ENCODE measurements at places on chromosomes 2 and 18.

- no peak for DNase-seq
Observed at GRCh38 chr2:211328126-211328525, 771.7 kb downstream of the CPS1 start.

DNA sequence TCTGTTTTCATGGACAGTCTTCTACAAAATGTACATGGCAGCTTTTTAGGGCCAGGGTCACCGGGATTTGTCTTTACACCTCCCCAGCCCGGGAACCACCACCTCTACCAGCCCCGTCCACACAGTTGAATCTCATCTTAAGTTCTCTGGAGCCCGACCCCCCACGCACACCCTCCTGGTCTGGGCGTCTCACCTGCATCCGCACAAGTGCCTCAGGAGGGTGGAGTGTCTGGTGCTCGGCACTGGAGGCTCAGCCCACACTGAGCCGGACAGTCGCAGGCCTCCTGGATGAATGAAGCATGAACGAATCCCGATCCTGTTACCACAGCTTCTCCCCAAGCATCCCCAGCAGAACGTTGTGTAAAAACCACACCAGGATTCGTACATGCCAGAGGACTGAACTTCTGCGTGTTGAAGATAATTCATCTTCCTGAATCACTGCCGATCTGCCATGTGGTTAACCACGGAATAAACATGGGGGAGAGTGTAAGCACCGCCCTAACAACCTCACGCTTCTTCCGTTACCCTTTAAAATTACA lies 162.0 kb downstream of the RTP5 start:
- peak; percentile 27 for DNase-seq

DNA sequence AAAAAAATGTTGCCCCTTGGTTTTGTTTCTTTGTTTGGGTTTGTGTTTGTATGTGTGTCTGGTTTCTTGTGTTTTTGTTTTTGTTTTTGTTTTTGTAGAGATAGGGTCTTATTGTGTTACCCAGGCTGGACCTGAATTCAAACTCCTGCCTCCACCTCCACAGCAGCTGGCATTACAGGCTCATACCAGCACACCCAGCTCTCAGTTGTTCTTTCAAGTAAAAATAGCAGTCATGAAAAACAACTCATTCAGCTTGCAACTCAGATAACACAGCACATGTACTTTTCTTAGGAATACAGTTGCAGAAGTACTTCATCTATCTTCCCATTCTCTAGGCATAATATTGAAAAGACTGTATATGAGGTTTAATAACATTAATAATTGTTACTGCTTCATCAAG lies 37.0 kb downstream of the ZC3H8 start:
- no peak for DNase-seq

GRCh38 chr2:104504331-104505073 lies 349.4 kb upstream of the POU3F3 start:
- no peak for DNase-seq

- DNase-seq = no peak
Observed at GRCh38 chr2:16745466-16745865, 79.8 kb upstream of the CYRIA start.

DNA sequence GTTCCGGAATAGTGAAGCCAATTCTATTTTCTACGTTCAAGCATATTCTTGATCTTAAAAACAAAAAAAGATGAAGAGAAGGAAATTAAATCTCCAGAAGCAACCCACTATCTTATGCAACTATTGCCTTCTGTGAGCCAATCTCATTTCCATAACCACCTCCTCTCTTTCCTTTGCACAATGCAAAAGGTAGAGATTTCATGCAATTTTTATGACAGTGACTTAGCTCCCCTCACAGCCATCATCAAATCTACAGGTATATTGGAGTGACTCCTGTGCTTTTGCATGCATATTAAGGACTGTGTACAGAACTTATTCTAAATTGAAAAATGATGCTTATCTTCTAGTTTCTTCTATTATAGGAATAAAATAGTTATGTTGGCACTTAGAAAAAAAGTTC lies 191.8 kb downstream of the DCC start:
- no peak for DNase-seq

- DNase-seq = no peak
Observed at GRCh38 chr2:105186967-105187498, 54.5 kb upstream of the GPR45 start.

DNA sequence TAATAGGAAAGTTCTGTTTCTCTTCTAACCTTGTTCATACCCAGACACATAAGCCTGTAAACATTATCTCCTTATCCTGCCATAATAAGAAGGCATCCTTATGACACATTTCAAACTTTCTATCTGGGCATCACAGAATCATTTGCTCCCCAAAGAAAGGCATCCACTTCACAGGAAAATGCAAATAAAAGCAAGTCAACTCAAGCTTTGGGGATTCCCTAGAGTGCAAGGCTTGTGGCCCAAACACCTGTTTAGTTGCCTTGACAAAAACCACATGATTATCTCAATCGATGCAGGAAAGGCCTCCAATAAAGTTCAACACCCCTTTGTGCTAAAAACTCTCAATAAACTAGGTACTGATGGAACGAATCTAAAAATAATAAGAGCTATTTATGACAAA lies 195.7 kb upstream of the GALNT5 start:
- no peak for DNase-seq

DNA sequence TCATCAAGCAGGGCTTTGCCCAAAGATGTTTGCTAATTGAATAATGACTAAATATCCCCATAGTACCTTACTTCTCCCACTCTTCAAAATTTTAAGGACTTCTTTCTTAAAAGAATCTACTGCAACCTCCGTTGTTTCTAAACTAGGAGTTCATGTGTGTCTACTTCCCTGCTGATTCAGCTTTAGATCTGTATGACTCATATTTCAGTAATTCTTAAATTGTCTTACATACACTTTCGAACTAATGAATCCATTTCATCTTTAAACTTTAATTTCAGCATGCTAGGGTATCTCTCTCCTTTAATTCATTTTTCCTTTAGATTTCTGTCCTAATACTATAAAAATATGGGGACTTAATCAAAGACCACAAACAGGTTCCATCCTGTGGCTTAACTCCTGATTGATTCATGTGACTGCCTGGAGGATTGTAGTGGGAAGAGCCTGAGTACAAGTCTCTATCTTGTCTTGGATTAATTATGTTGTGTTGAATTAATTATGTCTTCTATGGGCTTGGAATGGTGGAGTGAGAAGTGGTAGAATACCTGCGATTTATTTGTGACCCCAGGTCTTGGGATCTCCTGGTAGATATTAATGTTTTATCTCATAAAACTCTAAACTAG lies 24.9 kb upstream of the COL5A2 start:
- DNase-seq = no peak

- DNase-seq = no peak
Observed at GRCh38 chr2:147373800-147374422, 470.9 kb upstream of the ACVR2A start.

- DNase-seq = no peak
Observed at GRCh38 chr2:72718876-72719275, 107.0 kb downstream of the EXOC6B start.

DNA sequence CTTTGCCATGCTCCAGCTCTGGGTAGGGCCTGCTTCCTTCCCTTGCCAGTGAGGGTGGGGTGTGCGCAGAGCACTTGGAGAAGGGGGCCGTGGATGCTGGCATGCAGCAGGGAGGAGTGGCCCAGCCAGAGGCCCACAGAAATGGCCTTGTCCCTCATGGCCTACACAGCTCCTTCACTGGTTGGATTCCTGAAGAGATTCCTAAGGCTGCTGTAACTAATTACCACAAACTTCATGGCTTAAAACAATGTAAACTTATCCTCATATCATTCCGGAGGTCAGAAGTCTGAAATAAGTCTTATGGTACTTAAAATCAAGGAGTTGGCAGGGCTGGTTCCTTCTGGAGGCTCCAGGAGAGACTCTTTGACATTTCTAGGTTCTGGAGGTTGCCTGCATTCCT lies 195.2 kb downstream of the GLI2 start:
- DNase-seq = no peak

DNA sequence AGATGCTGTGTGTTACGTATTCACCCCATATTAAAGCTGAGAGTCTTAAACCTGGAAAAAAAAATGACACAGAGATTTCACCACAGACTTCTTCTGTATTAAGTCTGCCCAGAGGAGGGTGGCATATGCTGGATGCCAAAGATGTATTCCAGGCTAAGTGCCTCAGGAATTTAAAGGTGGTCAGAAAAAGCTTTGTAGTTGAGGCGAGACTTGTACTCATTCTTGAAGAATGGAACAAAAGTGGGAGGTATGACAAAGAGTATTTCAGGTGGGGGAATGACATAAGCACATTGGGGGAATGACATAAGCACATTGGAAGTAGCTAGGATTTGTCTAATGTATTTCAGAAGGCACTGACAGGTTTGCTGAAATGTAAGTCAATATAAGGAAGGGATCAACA lies 98.6 kb downstream of the BABAM2 start:
- DNase-seq = no peak

GRCh38 chr2:200369886-200370285 lies 63.4 kb downstream of the SPATS2L start:
- no peak for DNase-seq

GRCh38 chr2:219304223-219304622 lies 5.0 kb downstream of the PTPRN start:
- DNase-seq = no peak

- no peak for DNase-seq
Observed at GRCh38 chr2:225471039-225471438, 71.5 kb downstream of the NYAP2 start.

- DNase-seq = no peak
Observed at GRCh38 chr2:192044496-192044895, 150.2 kb downstream of the TMEFF2 start.

DNA sequence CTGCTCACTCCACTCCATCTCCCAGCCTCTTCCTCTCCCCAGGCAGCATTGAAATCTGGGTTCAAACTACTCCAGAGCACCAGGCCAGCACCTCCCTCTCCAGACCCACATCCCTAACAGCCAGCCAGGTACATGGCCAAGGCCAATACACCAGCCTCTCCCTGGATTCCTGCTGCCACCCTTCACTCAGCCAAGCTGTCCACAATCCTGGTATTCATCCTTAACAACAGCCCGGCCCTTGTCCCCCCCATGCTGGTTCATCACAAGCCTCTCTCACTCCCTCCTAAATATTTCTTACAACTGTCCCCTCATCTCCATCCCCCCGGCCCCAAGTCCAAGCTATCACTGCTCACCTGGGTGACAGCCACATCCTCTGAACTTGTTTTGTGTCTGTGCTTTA lies 129.9 kb upstream of the HAAO start:
- no peak for DNase-seq

DNA sequence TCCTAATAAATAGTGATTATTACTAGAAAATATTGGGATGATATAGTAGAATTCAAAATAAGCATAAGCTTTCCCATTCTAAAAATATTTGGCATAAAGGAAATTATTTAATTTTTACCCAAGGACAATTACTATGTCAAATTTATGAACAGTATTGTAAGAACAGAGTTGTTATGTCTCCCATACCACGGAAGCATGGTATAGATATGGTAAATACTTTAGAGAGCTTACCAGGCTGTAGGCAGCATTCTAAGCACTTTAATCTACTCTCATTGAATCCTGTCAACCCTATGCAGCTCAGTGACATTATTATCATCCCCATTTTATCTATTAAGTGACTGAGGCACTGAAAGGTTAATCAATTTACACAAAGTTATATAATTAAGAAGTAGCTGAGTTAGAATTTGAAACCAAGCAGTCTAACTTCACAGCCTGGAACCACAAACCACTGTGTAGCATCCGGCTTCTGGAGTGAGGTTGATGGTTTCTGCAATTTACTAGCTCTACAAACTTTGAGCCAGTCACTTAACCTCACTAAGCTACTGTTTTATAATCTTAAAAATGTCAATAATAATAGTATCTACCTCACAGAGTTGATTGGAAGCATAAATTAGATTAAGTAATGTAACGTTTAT lies 323.7 kb downstream of the ARHGAP15 start:
- DNase-seq = peak; percentile 8

- peak; percentile 11 for DNase-seq
Observed at GRCh38 chr2:84846041-84846663, 34.7 kb downstream of the TRABD2A start.

GRCh38 chr2:67218056-67218455 lies 179.1 kb upstream of the ETAA1 start:
- DNase-seq = no peak

DNA sequence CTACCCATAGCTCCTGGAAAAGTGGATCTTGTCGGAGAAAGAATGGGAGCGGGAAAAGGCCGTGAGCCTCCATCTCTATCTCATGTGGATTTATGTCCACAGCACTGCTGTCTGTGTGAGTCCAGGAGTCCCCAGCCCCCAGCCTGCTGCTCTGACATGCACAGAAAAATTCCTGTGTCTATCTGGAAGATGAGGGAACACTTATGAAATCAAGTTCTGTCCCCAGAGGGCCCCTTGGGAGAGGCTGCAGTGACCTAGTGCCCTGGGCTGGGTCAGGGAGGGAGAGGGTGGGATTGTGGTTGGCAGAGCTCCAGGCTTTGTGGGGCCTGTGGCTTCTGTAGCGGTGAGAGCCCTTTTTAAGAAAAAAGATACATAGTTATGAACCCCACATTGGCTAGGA lies 37.6 kb downstream of the HJURP start:
- no peak for DNase-seq

DNA sequence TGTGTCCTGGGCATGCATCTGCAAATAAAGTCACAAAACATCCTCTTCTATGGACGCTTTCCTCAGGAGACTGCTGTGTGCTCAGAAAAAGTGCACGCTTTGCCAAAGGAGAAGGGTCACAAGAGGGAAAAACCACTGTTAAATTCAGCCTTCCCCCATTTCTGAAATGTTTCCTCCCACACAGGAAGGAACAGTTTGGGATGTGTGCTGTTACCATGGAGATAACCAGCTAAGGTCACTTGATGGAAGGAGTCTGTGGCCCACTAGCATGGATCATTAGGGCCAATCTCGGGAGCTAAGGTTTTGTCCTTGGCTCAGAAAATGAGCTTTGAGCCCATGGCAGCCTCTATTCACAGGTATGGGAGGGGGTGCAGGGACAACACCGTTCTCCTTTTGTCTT lies 5.6 kb downstream of the KCNE4 start:
- DNase-seq = no peak

- DNase-seq = no peak
Observed at GRCh38 chr2:168683996-168684395, 118.4 kb upstream of the NOSTRIN start.

- no peak for DNase-seq
Observed at GRCh38 chr2:182649316-182649715, 66.7 kb upstream of the DNAJC10 start.

DNA sequence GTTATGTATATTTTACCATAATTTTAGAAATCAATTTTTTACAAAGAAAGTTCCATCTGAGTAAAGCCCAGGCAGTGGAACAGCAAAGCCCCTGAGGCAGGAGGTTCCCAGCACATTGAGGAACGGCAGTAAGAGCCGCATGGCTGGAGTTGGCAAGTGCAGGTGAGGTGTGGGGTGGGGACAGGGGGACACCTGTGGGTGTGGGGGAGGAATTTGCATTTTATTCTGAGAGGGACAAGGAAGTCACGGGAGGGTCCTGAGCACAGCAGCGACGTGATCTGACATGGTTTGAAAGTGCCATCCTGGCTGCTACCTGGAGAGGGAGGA lies 16.1 kb upstream of the ADI1 start:
- DNase-seq = no peak

DNA sequence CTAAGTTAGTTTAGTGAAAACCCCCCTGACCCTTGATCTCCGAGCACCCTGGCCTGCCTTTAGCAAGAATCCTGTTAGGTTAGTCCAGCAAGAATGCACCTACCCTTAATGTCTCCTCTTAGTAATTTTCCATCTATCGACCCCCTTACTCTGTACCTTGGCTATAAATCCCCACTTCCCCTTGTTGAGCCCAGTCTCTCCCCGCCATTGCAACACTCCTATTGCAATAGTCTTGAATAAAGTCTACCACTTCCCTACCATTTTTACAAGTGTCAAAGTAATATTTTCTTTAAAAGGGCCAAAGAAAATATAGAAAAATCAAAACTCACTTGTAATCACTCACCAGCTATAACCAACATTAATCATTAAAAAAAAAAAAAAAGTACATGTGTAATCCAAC lies 4.2 kb upstream of the ZBTB7C start:
- no peak for DNase-seq
